PC-3 (cell line): ENCODE measurements at places on chromosomes 2 and 18. TPM values are rescaled to one million over a fixed set of nuclear protein-coding genes. Genes with fewer than 3 reads are reported as not detected.

DPYSL5 gene
- total RNA-seq, result not detected in 2 replicates

- no peak overlapping the region for H3K27ac ChIP-seq
- no peak overlapping the region for H3K4me3 ChIP-seq
- no peaks in the 10 kb centered on the region; the same call in 1 of the 2 replicates for H3K36me3 ChIP-seq
Observed at GRCh38 chr2:39024833-39025232, 96.0 kb downstream of the SOS1 start.

- H3K27me3 ChIP-seq, result no peaks in the 10 kb centered on the region
- no peak overlapping the region for H3K27ac ChIP-seq
- H3K4me3 ChIP-seq, result no peak overlapping the region
- DNase-seq, result no peak
- H3K4me1 ChIP-seq, result peaks cover 8% of the 10 kb centered on the region; the same call in 1 of the 2 replicates
Observed at GRCh38 chr2:19225126-19225525, 133.3 kb downstream of the OSR1 start.

GRCh38 chr2:74110537-74110936 lies 37.2 kb downstream of the BOLA3 start:
- H3K27ac ChIP-seq, result no peak overlapping the region
- H3K4me1 ChIP-seq, result no peaks in the 10 kb centered on the region
- no peaks in the 10 kb centered on the region for H3K27me3 ChIP-seq

DNA sequence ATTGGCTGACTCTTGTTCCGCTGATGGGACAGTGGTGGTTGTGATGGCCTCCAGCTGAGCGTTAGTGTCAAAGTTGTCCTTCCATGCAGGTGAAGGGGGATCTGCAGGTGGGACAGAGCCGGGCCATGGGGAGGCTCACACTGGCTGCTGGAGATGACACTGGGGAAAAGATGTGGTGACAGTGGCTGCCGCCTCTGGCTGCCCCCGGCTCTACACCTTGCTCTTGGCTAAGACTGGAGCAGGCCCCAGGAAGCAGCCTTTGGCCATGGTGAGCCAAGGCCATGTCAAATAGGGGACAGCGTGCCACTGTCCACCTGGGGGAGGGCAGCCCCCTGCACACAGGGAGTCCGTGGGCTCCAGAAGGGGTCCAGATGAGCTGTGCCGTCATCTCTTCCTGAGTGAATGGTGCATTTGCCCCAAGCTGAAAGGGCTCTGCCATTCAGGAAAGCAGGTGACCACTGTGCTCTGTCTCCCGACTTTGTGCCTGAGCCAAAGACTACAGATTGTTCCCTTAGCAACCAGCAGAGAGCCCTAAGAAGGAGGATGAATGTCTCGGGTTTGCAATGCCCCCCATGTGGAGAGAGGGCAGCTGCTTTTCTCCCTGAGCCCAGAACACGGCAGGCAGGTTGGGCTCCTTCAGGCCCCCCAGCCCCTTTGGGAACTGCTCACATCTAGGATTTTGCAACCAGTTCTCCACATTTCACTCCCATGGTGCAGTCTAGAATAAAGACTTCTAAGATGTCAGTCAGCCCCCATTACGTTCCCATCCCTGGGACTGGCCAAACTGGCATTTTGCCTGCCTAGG lies 79.1 kb upstream of the BCL2L11 start:
- H3K4me1 ChIP-seq, result peaks cover 22% of the 10 kb centered on the region
- H3K27ac ChIP-seq, result no peak overlapping the region
- no peak for DNase-seq
- no peaks in the 10 kb centered on the region for H3K27me3 ChIP-seq
- no peak overlapping the region for H3K4me3 ChIP-seq

- H3K27ac ChIP-seq, result no peak overlapping the region
- H3K27me3 ChIP-seq, result no peaks in the 10 kb centered on the region
- no peak overlapping the region for H3K4me3 ChIP-seq
Observed at GRCh38 chr18:9182852-9183399, 46.3 kb downstream of the ANKRD12 start.

REG3A gene
- total RNA-seq, result not detected in 2 replicates

- H3K27ac ChIP-seq, result no peak overlapping the region
- no peaks in the 10 kb centered on the region for H3K27me3 ChIP-seq
- H3K4me1 ChIP-seq, result no peaks in the 10 kb centered on the region
- no peak overlapping the region for H3K4me3 ChIP-seq
- DNase-seq, result no peak
Observed at GRCh38 chr2:15119722-15120175, 441.4 kb downstream of the NBAS start.

SLC11A1 gene
- 0.17 and 0.33 TPM in 2 replicates for total RNA-seq

GRCh38 chr2:66693076-66693965 lies 258.4 kb downstream of the MEIS1 start:
- no peaks in the 10 kb centered on the region for H3K36me3 ChIP-seq
- no peak for DNase-seq
- no peaks in the 10 kb centered on the region for H3K4me1 ChIP-seq
- no peak overlapping the region for H3K27ac ChIP-seq
- peaks cover 99% of the 10 kb centered on the region for H3K27me3 ChIP-seq

TIA1 gene
- 82.5 and 123 TPM in 2 replicates for total RNA-seq

DNA sequence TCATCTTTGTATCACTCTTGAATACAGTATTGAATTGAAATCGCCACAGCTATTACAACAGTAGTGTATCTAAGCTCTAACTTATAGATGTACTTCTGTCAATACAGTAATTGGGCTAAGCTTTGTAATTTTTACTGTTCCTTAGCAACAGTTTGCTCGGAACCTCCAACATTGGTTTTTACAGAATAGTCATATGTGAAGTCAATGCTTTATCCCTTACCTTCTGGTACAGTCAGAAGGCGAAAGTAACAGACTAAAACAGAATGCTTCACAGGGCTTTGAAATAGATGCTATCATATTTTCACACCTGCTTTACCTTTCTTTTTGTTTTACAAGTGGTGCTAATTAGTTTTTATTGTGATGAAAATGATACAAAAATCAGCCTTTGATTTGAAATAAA lies 46.9 kb upstream of the CYP20A1 start:
- no peaks in the 10 kb centered on the region for H3K4me1 ChIP-seq

GRCh38 chr18:45820106-45820745 lies 5.2 kb upstream of the SIGLEC15 start:
- no peaks in the 10 kb centered on the region for H3K4me1 ChIP-seq
- no peak overlapping the region for H3K4me3 ChIP-seq
- no peaks in the 10 kb centered on the region for H3K36me3 ChIP-seq

- H3K4me1 ChIP-seq, result no peaks in the 10 kb centered on the region
- no peak overlapping the region for H3K4me3 ChIP-seq
- H3K27ac ChIP-seq, result no peak overlapping the region
- H3K36me3 ChIP-seq, result no peaks in the 10 kb centered on the region; the same call in 1 of the 2 replicates
- H3K27me3 ChIP-seq, result no peaks in the 10 kb centered on the region
Observed at GRCh38 chr2:30708491-30709290, 98.6 kb downstream of the CAPN13 start.

GMPPA gene
- 78.1 and 85.7 TPM in 2 replicates for total RNA-seq

DNA sequence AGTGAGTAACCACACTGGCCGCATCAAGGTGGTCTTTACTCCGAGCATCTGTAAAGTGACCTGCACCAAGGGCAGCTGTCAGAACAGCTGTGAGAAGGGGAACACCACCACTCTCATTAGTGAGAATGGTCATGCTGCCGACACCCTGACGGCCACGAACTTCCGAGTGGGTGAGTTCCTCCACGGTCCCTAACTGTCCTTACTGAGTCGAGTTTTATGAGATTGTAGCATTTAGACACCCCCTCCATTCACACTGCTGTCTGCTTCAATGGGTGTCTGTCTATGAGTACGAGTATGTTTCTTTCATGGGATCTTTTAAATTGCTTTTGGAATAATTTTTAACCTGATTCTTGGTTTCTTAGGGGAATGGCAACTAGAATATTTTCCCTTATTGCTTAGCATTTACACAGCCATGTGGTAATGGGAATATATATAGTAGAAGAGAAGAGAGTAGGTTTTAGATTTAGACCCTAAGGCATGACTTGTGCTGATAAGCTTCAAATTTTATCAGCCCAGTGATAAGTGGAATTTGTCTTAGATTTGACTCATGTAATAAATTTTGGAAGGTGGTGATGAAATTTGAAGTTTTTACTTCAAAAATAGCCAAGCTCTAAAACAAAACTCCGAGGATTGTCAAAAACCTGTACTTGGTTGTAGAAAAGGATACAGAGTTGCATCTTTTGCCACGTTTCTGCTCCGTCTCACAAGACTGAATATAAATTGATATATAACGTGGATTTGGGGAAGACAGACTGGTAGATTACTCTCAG lies 188.2 kb downstream of the LTBP1 start:
- H3K4me1 ChIP-seq, result peaks cover 55% of the 10 kb centered on the region
- no peaks in the 10 kb centered on the region for H3K36me3 ChIP-seq
- peak overlapping the region; percentile 89 for H3K27ac ChIP-seq
- DNase-seq, result peak; percentile 27
- H3K27me3 ChIP-seq, result no peaks in the 10 kb centered on the region
- peak overlapping the region; percentile 75 for H3K4me3 ChIP-seq

DNA sequence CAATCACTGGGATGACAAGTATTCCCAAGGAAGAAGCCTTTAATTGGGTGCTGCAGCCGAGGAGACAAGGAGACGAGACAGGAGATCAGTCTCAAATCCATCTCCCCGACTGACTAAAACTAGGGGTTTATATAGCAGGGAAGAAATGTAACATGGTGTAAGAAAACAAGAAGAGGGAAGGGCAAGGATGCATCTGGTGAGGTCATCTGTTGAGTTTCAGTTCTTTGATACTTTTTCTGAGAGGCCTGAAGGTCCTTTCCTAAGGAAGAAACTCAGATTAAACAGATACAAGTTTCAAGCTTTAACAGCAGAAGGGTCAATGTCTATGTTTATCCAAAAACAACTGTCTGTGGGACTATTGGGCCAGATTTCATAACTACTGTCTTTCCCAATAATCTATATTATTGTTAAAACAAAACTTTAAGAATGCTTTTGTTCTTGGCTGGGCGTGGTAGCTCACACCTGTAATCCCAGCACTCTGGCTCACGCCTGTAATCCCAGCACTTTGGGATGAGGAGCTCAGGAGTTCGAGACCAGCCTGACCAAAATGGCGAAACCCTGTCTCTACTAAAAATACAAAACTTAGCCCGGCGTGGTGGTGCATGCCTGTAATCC lies 2.5 kb upstream of the PDCL3 start:
- no peaks in the 10 kb centered on the region for H3K36me3 ChIP-seq
- H3K4me1 ChIP-seq, result peaks cover 16% of the 10 kb centered on the region
- no peak overlapping the region for H3K27ac ChIP-seq
- H3K4me3 ChIP-seq, result no peak overlapping the region

- H3K27me3 ChIP-seq, result peaks cover 13% of the 10 kb centered on the region; the same call in 1 of the 2 replicates
- no peak for DNase-seq
- no peaks in the 10 kb centered on the region for H3K4me1 ChIP-seq
- H3K36me3 ChIP-seq, result no peaks in the 10 kb centered on the region
Observed at GRCh38 chr2:30260941-30261340, 29.6 kb downstream of the LBH start.
